ENCODE measurements at places on chromosomes 4 and X. TPM values are rescaled to one million over a fixed set of nuclear protein-coding genes. Genes with fewer than 3 reads are reported as not detected.

GRCh38 chrX:47483306-47484268 is 565 bp upstream of the ZNF41 start:
- no peak for DNase-seq

DNA sequence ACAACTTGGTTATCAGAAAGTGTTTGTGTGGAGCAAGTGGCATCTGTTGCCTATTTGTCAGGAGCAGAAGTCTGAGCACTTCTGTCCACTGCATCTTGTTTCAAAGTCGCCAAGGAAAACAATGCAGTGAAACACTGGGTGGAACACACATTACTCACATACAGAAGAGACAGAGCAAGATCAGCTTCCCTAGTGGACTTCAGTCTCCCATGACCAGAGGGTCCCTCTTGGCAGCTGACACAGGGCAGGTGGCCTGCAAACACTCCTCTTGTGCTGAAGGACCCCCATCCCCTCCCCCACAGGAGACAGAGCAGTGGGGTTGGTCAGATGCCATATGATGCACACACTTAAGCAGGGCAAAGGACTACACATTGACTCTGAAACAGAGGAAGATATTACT is 3.6 kb upstream of the BBS12 start:
- no peak for DNase-seq

GRCh38 chrX:68867458-68868112 is 38.8 kb downstream of the EFNB1 start:
- DNase-seq, result no peak

DNA sequence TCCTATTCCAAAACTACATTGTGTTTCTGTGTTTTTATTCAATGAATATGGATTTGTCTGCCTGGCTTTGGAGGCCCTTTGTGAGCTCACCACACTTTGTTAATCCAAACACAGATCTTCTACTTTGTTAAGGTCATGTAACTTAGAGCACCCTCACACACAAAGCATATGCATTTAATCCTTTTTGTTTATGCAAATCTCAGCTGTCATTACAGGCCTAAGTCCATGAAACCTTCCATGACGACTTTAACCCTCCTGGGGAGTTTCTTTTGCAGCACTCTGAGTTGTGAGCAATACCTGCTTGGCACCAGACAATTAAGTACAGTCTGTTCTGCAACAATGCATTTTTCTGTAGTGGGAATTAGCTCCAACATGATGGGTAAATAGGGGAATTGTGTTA is 14.9 kb downstream of the CCSER1 start:
- no peak for DNase-seq

- no peak for DNase-seq
Observed at GRCh38 chrX:22660756-22661155, 339.0 kb upstream of the DDX53 start.

Gene IL21
- not detected for total RNA-seq

Gene SLC26A1
- 0.22 TPM for total RNA-seq

All from mesenteric fat pad (tissue), 1 donor.